Renal pelvis (tissue), 12 donors: ENCODE measurements at places on chromosomes 1 and 21. TPM values are rescaled to one million over a fixed set of nuclear protein-coding genes. Genes with fewer than 3 reads are reported as not detected.

DNA sequence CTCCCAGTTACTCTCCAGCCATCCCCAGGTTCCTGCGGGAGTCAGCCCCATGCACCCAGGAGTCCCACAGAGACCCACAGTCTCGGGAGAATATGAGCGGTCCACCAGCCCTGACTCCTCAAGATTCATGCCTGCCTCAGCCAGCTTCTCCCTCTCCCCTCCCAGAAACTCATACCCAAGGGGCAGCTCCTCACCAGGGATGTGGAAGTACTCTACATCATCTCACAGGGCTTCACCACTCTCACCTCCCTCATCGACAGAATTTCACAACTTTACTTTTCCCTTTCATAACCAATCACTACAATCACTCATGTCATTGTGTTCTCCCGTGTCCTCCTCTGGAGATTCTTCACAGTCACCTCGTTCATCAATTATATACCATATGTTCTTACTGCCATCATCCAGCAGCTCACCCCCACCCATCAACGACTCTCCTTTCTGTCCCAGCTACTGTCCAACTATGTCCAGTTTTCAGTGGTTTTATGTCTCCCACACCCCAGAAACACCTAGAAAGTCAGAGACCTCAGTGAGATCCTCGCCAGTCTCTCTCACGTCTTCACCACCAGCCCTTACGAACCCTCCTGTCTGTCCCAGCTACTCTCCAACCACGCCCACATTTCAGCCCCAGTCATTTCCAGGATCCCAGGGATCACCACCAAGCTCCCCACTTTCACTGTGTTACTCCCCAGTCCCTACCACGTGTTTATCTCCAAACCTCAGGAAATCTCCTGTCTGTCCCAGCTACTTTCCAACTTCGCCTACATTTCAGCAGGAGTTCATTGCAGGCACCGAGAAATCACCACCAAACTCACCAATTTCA, 1530.1 kb upstream of the TPTE start:
- no peak for DNase-seq

GRCh38 chr1:159113596-159114433, 37.2 kb upstream of the AIM2 start:
- DNase-seq: no peak

DNA sequence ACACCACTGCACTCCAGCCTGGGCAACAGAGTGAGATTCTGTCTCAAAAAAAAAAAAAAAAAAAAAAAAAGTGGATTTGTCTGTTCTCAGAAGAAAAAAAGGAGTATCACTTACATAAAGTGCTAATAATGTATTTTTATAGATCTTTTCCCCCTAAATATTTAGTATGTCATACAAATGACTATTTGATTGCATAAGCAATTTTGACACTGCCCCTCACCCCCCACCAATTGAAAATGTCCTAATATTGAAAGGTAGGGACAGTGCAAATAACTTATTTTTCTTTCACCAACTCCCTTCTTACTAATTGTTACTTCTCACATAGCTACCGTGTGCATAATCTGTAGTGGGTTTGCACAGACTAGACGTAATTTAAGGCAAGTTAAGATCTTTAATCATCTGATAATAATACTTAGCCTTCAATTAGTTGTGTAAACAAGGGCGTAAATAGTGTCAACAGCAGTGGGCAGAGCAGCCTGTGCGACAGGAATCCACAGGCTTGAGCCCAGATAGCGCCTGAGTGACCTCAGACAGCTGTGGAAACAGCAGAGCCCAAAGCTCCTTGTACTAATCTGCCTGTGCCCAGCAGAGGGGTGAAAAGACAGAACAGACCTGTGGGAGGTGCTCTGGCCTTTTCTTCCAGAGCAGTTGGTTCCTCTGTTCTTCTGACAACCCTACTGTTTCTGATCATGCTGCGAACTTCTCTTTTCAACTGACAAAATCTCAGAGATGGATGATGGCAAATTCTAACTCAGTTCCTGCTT, 4.5 kb upstream of the IER5 start:
- no peak for DNase-seq

The KLHDC9 gene
- 20.3 TPM for polyA plus RNA-seq

The PSMB2 gene
- polyA plus RNA-seq: 80.6 TPM
